ENCODE measurements at places on chromosomes 11 and 22.

GRCh38 chr11:1300569-1301187 lies 8.8 kb downstream of the TOLLIP start:
- no peak for DNase-seq

DNA sequence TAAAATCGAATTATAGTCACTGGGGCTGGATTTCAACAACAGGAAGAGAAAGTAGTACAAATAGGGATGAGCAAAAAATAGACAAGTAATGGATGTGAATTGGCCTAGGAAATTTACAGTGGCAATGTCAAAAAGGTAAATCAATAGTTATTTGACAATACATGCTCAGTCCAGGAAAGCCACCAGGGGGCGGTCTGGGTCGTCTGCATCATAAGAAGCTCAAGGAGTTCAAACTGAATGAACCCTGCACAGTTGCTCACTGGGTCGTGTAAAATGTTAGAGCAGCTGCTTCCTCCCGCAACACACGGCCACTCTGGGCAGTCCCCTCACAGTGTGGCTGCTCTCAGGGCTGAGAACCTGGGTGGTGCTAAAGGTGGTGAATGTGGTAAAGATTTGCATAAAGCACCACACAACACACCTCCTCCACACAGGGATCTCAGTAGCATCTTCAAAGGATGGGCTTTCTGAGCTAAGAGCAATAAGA lies 85.9 kb downstream of the ZNF280B start:
- peak; percentile 42 for DNase-seq

- DNase-seq = no peak
These were observed 22.8 kb upstream of the TP53AIP1 start for GRCh38 chr11:128965485-128965884.

GRCh38 chr11:698493-699115 lies 3.0 kb downstream of the TMEM80 start:
- DNase-seq = no peak

DNA sequence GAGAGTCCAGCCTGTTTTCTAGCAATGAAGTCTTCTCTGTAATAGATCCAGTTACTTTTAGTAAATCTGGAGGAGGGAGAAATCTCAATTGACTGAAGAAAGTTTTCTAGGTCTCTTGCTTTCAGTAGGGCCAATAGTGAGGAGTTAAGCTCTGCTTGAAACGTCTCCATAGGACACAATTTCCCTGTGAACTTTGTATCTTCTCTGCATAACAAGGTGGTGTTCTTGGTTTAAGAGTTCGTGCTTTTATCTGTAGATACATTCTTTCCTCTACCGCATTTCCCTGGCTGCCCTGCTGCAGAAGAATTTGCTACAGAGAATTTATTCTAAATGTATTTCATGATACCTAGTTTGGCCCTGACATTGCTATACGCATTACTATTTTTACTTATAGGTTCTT lies 183.1 kb downstream of the ARHGAP42 start:
- DNase-seq = no peak

- no peak for DNase-seq
These were observed 929.9 kb downstream of the NTM start for GRCh38 chr11:132300283-132300682.

- peak; percentile 77 for DNase-seq
These were observed 300.6 kb downstream of the DDX10 start for GRCh38 chr11:108965306-108966001.

DNA sequence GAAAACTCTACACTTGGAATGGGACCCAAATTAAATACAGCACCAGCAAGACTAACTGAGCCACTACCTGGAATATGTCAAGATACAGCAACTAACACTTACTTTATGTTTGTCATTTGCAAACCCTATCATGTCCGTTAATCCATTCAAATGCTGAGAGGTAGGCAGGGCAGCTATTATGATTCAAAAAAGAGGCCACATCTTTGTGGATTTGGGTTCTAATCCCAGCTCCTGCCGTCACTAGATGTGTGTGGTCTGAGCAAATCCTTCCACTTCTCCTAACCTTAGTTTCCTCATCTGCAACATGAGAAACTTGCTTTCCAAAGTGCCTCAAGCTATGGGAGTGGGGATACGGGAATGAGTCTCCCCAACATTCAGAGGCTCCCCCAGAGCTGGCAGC lies 24.2 kb downstream of the FLI1 start:
- no peak for DNase-seq

Measured in fibroblast of skin of right quadriceps (primary cell).